NCI-H187 (cell line): ENCODE measurements at places on chromosomes 2 and 18.

DNA sequence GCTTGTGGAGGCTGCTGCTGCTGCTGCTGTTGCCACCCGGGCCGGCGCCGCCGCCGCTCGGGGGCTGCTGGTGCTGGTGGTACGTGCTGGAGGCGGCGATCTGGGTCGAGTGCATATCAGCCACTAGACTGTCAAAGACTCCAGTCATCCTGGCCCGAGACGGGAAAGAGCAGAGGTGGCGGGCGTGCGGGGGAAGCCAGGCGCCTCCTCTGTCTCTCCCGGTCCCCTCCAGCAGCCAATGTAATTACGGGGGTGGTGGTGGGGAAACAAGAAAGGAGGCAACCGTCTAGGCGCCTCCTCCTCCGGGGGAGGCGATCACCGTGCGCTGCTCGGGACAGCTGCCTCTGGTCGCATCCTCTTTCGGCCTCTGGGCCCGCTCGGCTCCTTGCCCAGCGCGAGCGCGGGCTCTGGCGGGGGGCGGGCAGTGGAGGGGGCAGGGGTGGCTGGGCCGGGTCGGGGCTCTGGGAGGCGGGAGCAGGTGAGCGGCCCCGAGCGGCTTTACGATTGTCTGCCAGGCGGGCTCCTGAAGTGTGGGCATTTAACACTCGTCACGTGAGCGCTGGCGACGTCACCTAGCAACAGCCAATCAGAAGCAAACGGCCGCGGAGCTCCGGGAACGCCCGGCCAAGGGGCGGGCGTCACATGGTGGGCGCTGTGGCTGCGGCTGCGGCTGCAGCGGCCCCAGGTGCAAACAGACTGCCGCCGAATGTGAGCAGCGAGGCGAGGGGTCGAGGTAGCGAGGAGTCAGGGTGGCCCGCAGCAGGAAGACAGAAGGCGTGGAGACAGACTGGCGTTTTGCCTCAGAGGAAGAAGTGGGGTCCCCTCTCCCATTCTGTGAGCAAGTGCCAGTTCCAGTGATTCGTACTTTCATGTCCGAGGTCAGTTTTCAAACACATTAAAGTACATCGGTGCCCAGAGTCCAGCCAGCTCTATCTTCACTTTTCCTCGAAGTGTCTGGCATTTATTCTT is at the start of gene DLX2:
DLX2 (minus strand) TSS at position 510 of the 969 bp plus-strand sequence; CDS start at position 148, 362 bp downstream.
- peak; percentile 43 for DNase-seq

DNA sequence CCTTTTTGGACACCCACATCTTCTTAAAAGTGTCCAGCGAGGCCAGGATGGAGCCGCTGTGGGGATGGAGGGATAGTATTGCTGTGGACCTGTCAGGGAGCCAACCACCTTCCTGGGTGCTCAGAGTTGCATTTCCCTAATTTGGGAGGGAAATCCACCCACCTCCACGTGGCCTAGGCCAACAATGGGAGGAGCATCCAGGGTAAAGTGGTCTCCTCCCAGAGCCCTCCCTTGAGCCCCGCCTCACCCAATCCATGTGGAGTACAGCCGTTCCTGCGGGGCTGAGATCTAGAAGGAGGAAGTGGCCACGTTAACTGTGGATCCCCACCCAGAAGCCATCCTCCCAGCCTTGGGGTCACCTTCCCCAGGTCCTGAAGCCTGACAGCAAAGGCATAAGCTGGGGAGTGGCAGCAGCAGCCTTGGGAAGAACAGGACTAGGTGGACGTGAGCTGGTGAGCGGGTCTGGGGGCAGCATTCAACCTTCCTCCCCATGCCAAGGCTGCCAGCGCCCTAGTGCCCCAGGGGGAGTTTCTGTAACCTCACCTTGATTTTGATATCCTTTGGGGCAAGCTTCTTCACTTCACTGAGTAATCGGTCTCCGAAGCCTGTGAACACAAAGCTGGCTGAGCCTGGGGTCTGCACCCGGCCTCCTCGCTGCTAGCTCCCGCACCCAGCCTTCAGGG is 6.8 kb downstream of the ACTR1B start:
- no peak for DNase-seq

DNA sequence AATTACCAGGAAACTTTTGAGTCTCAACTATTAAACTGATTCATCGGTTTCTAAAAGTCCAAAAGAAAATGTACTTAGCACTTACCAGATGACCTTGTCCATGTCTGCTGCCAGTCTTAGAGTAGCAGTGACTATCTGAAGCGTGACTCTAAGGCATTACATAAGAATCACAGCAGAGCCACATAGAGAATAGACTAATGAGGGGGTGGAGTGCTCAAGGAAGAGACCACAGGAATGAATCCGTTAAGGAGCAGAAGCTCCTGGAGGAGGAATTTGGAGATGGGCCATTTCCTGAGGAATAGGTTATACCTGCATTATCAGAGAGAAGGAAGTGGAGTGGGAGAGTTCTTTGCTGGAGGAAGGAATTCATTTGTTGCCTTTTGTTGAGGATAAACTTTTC is 116.0 kb downstream of the MAP3K20 start:
- DNase-seq = no peak

- DNase-seq = peak; percentile 1
Observed at GRCh38 chr2:206693399-206694137, 24.6 kb downstream of the DYTN start.

DNA sequence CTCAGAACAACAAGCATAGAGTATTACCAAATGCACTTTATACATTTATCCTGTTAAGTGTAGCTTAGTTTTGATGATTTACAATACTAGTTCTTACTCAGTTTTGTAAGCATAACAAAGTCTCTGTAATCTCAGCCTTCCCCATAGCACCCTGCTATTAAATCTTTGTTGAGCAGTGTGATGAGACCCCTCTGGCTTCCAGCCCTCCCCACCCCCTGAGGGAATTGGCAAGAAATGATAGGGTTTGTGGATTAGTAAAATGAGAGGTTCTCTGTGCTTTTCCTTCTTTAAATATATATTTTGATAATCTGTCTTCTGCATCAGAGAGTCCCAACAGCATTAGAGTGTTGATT is 37.2 kb downstream of the ZNF521 start:
- no peak for DNase-seq

GRCh38 chr2:185181901-185182300 is 556.7 kb upstream of the FSIP2 start:
- no peak for DNase-seq

DNA sequence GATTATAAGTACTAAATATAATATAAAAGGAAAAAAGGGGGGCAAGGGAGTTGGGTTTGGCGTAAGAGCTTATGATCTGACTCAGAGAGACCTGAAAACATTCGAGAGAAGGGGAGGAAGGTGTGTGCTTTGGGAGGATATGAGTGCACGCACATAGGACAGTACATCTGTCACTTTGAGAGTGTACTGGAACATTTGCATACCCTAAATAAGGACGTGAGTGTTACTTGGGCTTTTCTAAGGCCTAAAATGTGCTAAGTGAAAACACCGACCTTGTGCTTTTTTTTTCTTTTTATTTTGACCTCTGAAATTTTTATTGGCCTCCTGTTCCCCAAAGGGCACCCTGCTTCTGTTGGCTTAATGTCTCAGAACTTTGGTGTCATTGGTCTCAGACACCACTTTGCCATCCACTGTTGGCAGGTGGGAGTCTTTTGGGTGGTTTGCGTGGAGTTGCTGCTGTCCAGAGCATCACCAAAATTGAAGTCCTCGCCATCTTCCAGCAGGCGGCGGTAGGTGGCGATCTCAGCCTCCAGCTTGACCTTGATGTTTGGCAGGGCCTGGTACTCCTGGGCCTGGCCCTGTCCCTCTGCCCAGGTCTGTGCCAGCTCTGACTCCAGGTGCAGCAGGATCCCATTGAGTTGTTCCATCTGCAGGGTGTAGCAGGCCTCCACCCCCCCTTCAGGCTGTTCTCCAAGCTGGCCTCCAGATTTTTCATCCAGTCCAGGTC is 57.7 kb downstream of the CD28 start:
- DNase-seq = no peak

DNA sequence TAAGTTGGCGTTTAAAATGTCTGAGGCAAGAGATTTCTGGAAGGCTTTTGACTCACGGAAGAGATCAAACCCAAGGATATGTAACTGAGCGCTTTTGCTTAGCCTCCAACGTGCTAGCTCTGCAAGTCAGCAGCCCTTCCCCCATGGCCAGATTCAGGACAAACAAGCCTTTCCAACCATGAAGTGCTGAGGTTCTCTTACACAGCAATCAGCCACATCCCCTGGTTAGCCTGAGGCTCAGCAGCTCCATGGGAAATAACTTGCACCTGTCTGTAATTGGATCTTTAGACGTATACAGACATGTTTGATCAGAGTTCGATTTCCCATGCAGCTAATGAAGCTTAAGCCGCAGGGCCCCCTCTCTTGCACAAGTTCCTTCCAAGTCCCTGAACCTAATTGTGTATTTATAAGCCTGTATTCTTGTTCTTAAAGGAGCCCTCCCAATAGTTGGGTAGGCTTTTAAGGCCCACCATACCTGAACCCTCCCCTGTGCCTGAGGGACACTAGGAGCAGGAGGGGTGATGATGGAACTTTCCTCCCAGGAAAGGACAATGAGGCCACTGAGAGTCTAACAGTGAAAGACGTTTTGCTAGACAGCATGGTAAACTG is 2.1 kb upstream of the TMEM131 start:
- DNase-seq = peak; percentile 54

- no peak for DNase-seq
Observed at GRCh38 chr2:185174353-185174752, 564.3 kb upstream of the FSIP2 start.

- no peak for DNase-seq
Observed at GRCh38 chr2:178420463-178420999, 30.4 kb downstream of the PRKRA start.

DNA sequence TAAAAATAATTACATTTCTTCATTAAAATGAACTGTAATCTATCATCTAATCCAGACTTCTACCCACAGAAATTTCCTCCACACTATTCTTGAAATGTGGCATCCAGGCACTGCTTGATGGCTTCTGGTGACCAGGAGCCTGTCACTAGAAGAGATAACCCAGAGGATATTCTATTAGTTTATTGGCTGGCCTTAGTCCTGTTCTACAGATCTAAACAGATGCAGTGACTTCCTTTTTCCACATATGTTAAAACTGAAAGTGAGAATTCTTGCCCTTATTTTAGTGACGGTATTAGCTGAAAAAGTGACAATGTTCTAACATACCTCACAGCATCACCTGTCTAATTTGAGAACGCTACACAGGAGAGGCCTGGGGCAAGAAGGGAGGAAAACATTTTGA is 775.4 kb downstream of the TSN start:
- no peak for DNase-seq

- DNase-seq = no peak
Observed at GRCh38 chr2:172394002-172394401, 33.4 kb upstream of the ITGA6 start.

DNA sequence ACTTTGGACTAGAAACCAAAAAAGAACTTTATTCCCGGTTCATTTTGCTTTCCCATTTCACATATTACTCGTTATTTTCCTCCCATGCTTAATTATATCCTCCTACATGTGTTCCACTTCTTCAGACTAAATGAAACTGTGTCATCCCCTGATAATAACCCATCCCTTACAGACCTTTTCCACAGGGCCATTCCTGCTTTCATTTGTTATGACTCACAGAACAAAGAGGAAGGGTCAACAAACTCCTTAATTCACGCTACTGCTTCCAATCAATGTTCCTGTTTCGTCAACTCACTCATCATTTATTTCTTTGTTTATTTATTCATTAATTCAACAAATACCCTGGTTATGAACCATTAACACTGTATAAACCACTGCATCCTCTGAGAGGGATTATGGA is 104.5 kb downstream of the ZEB2 start:
- DNase-seq = no peak

- no peak for DNase-seq
Observed at GRCh38 chr2:205607146-205607545, 75.2 kb upstream of the NRP2 start.

DNA sequence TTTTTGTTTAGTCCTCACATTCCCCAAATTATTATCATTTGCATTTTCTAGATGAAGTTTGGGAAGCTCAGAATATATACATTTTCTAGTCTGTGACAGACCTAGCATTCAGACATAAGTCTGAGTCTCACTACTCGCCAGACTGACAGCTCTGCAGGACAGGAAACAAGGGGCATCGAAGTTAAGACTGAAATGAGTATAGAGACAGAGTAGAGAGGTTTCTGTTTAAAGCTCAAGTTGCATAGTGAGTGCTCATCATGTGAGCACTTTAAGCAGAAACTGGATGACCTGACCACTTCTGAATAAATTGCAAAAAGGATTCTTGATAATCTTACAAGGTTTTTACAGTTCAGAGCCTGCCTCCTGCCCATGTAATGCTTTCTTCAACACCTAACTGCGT is 1.1 kb downstream of the HADHB start:
- DNase-seq = no peak

DNA sequence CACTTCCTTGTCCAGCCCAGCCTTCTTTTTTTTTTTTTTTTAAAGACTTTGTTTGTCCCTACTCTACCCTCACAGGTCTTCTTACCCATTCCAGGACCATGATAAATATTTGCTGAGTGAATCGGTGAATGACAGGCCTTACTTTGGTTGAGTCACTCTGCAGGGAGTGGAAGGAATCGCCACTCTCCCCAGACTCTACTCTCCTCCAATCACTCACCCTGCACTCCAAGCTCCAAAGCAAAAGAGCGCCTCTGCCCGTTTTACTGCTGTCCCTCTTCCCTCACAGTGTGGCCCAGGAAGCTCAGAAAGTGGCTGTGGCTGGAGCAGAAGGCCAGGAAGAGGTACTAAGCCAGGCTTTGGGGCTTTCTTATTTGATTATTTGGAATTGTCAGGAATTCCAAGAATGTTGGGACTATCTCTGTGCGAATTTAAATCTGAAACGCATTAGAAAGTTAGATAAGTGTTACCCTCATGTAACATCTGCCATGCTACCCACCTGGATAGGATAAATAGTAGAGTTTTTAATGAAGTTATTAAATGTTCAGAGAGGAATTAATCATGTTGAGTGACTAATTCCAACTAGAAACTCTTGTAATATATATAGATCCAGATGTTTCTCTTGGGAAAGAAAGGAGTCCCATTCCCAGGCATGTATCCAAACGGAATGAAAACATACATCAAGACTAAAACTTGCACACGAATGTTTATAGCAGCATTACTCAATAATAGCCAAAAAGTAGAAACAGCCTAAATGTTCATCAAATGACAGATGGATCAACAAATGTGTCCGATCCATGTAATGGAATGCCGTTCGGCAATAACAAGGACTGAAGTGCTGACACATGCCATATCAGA is 43.0 kb upstream of the CHMP1B start:
- no peak for DNase-seq

- DNase-seq = no peak
Observed at GRCh38 chr2:152062125-152063091, 36.4 kb downstream of the CACNB4 start.

- DNase-seq = no peak
Observed at GRCh38 chr2:238143239-238143951, 4.9 kb downstream of the KLHL30 start.

DNA sequence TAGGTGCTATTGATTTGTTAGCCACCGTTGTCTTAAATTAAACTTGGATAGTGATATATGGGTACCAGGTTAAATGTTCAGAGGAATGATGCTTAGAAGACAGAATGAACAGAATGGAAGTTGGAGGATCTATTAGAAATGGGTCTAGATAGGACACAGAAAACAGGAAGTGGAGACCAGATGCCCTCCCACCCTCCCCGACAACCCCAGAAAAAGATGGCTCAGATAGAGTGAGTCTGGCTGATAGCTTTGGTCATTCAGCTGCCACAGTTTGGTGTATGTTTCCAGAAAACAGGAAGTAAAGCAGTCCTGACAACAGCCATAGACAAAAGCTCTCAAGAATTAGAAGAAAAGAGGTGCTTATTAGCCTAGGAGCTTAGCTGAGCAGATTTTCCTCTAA is 71.5 kb upstream of the DSG1 start:
- DNase-seq = no peak
